ENCODE measurements at places on chromosomes 3 and 15.

- no peak for DNase-seq
Observed at GRCh38 chr3:151625086-151625485, 108.6 kb upstream of the AADACL2 start.

DNA sequence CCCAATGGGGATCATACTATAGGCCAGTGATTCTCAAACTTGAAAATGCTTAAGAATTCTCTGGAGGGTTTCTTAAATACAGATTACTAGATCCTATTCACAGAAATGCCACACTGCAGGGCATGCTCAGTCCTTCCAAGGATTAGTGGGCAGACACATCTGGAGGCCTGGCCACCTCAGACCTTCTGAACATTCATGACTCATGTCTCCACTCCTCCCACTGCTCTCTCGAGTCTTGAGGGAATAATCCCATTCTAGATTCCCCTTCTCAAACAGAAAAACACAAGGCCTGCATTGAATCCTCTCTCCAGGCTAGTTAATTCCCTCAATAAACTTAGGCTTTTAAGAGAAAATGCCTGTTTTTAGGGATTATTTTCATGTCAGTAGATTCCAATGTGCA is 22.1 kb downstream of the ZNF621 start:
- no peak for DNase-seq

DNA sequence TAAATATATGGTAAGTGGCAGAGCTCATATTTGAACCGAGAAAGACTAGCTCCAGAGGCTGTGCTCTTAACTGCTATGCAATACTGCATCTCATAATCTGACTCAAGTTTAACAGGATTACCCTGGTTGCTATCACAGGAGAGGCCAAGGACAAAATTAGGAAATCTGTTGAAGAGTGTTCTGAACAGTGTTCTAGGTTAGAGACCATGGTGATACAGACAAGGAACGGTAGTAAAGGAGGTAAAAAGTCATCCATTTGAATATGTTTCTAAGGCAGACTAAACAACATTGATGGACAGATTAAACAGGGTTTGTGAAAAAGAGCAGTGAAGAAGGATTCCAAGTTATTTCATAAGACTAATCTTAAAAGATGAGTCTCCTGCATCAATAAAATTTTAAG is 22.1 kb downstream of the PLOD2 start:
- no peak for DNase-seq

DNA sequence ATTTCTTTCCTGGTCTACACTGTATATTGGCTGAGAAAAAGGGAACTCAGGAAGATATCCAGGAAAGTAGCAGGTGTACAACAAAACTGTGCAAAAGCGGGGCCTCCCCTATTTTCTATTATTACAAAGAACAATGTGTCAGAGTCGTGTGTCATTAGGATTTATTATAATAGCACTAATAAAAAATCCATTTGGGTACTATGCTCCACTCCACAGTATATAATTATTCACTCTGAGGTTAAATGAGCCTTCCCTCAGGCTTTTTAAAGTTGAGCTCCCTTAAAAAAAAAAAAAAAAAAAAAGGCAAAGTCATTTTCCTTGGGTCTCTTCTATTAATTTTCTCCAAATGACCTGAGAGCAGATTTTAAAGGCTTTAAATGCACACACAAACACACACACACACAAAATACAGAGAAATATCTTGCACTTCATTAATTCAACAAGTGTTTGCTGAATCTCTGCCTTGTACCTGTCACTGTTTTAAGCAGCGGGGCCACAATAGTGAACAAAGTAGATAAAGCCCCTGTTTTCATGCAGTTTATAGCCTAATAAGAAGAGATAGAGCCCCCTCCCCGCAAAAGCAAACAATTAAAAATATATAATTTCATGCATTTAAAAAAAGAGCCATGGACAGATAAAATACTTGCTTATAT is 1.3 kb upstream of the DPP8 start:
- DNase-seq: no peak

- DNase-seq: no peak
Observed at GRCh38 chr3:168612671-168613070, 516.9 kb upstream of the GOLIM4 start.

- peak; percentile 85 for DNase-seq
Observed at GRCh38 chr3:46368569-46368968, 2.2 kb upstream of the CCR5 start.

- DNase-seq: no peak
Observed at GRCh38 chr3:54547051-54547450, 380.8 kb downstream of the LRTM1 start.

DNA sequence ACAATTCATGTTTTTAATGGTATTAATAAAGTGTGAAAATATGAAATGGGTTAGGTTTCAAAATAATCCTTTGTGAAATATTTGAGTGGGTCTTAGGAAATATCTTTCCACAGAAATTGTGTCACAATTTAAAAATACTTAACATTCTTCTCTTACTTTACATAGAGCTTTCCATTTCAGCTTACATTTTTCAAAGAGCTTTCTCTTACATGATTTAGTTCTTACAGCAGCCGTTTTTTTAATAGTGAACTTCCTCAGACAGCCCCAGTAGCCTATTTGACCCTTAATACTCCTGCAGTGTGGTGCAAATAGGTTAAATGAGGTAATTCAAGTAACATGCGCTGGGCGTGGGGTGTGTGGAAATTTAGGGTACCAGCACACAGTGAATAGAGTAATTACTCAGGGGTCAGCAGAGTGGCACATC is 21.8 kb downstream of the P2RY12 start:
- DNase-seq: peak; percentile 12

DNA sequence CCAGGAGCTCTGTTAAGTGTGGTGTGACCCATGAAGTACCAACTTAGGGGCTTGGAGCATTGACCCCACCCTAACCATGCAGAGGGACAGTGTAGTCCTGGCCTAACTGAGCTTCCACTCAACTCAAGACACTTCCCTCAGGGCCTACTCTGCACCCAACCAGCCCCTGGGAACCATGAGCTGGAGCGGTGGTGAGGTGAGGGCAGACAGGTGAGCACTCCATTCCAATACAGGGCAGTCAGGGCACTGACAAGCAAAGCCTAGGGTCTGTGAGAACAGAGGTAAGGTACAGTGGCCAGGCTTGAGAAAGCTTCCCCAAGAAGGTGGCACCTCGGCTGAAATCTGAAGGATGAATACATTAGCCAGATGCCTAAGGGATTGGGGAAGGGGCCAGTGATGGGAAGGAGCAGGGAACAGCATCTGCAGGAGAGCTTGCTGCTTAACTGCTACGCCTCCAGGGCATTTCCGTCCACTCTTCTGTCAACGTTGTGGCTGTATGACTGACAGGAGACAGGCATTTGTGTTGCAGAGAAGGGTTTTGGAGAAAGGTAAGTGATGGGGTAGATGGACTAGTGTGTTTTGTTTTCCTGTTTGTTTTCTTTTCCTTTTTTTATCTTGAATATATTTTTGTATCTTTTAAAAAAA is 243.5 kb upstream of the TRIM42 start:
- DNase-seq: no peak
